Suppressor macrophage (primary cell): ENCODE measurements at places on chromosomes 7 and 10.

GRCh38 chr7:94509887-94510581 is 425 bp downstream of the CASD1 start:
- DNase-seq: peak; percentile 79

DNA sequence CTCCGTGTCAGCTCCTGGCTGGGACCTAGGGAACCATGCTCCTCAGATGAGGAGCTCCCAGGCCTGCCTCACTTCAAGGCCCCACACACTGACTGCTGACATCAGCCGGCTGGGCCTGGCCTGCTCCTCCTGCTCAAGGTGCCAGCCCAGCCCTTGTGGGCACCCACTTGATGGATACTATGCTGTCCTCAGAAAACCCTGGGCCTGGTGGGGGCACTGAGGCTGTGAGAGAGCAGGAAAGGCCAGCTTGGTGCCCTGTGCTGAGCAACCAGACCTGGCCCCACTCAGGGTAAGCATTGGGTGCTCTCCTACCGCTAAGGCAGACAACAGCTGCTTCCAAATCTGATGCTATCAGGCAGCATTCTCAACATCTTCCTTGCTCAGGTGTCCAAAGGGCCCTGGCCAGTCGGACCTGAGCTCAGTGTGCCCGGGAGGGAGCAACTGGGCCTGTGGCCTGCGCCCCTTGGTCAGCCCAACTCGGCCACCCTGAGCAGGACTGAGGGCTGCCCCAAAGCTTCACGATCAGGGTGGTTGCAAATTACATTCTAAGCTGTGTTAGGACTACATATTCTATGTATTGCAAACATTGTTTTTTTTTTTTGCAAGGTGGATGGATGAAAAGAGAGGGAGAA is 21.9 kb upstream of the ANTXRL start:
- DNase-seq: no peak

GRCh38 chr10:93992400-93993030 is 1.2 kb upstream of the PLCE1 start:
- DNase-seq: no peak

DNA sequence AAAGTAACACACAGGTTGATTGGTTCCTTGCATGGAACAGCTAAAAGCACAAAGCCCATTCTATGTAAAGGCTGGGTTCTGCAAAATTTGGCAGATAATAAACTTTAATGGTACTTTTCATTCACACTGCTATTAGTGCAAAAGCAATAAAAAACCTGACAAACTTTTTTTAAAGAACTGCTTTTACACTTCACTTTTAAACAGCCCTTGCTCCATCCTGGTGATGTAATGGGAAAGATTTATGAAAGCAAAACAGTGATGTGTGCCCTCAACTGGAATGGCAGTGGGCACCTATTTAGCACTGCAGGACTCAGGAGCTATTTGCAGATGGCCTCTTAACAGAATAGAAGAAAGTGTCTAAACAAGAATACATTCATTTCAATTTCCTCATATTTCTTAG is 44.9 kb downstream of the TSPAN12 start:
- no peak for DNase-seq

- DNase-seq: no peak
Measured at GRCh38 chr7:5621776-5622175, 159.7 kb downstream of the RNF216 start.

- DNase-seq: no peak
Measured at GRCh38 chr7:106199813-106200364, 84.9 kb downstream of the NAMPT start.

DNA sequence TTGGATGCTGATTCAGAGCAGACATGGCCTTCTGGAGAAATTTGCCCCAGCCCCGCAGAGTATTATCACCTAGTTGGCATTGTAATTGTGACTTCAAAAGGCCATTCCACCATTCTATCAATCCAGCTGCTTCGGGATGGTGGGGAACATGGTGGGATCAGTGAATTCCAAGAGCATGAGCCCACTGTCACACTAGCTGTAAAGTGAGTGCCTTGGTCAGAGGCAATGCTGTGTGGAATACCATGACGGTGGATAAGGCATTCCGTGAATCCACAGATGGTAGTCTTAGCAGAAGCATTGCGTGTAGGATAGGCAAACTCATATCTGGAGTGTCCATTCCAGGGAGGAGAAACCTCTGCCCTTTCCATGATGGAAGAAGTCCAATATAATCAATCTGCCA is 13.3 kb upstream of the TMEM248 start:
- no peak for DNase-seq

DNA sequence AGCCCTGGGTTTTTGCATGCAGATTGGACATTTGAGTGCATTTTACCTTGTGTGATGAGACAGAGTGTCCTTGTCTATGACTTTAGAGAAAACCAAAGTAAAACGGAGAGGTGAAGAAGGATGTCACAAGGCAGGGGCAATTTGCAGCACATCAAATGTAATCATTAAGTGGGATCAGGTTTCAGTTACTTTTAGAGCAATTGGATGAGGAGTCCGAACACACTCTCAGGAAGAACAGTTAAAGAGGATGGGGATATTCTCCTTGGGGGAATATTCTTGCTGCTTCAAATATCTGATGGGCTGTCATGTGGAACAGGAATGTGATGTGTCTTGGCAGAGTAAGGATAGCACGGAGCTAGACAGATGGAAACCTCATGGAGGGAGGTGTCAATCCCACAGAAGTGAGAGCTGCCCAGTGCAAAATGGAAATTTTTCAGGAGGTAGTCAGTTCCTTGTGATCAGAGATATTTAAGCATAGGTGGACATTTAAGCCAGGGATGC is 757 bp downstream of the RAB19 start:
- DNase-seq: no peak

- peak; percentile 23 for DNase-seq
Measured at GRCh38 chr7:107043491-107043890, 1.0 kb upstream of the PRKAR2B start.

- peak; percentile 77 for DNase-seq
Measured at GRCh38 chr10:80202934-80203834, 2.2 kb downstream of the ANXA11 start.

GRCh38 chr7:74654811-74655210 is 2.7 kb upstream of the GTF2I start:
- DNase-seq: no peak

DNA sequence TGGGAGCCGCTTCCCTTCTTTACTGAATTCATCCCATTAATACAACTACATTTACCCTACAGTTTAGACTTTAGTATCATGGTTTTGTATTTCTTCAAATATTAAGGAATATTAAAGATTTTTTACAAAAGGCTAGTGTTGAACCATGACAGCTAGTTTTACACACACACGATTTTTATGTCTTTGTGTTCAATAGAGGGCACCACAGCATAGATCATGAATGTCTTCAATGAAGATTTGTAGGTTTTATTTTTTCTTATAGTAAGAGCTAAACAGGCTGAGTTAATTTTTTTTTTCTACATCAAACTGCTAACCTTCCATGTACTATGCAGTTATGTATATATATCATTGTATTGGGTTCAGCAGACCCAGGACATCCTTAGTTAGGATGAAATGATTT is 76.9 kb downstream of the SNX10 start:
- DNase-seq: no peak

- DNase-seq: peak; percentile 52
Measured at GRCh38 chr10:122267849-122268737, 3.0 kb upstream of the BTBD16 start.

DNA sequence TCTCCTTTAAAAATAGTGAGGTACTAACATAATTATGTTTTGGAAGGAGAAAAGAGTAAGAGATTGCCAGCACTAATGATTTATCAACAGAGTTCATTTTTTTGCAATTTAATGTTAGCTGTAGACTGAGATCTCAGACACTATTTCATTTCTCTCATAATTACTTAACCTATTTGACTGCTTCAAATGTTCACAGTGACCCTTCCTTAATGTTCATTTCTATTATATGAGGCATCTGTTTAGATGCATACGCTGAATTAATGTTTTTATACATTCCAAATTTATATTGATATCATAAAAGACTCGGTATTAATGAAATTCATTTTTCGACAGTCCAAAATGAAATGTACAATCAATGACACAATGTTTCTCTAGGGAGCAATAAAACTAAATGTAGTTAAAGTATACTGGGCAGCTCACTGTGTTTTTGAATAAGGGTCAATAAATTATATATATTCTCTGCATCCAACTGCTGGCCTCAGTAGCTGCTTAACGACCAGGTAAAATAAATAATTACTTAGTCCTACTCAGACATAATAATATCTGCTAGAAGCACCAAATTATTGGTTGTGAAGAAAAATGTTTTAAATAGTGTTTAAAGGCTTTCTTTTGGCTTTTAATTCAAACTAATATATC is 373.4 kb downstream of the MAGI2 start:
- no peak for DNase-seq

GRCh38 chr7:139966949-139967348 is 95.8 kb downstream of the PARP12 start:
- no peak for DNase-seq

- DNase-seq: no peak
Measured at GRCh38 chr7:128120976-128121490, 89.8 kb upstream of the LRRC4 start.

DNA sequence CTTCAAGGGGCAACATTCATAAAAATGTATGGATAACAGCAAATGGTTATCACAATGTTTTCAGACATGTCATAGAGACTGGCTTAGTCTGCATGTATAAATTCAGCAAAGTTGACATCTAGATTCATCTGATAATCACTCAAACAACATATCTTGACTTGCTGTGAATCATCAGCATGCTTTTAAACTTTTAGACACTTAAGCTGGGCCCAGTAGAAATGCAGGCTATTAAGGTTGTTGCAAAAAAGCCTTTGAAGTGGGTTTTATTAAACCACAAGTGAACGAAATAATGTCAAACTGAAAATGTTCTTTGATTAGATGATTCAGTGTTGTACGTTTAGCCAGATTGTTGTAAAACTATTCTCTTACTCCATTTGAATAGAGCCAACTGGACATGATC is 759.6 kb downstream of the NXPH1 start:
- no peak for DNase-seq

DNA sequence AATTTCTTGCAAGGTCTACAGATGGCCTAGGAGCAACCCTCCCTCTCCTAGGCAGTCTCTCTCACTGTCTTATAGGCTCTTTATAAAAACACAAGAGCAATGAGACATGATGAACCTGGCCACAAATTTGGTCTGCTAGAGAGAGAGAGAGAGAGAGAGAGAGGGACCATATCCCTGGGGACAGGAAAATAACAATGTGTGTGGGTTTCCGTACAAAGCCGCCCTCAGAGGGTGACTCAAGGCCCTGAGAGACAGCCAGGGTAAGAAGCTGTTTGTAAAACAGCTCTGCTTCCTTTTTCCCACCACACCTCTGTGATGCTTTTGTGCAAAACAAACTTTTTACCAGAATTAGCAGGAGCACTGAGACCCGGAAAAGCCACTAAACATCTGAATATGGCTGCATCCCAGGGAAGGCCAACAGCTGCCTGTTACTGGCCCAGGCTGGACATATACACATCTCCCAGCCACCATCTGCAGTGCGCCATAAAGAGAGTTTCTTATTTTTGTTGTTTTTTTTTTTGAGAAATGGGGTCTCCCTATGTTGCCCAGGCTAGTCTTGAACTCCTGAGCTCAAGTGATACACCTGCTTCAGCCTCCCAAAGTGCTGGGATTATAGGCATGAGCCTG is 18.4 kb downstream of the GIMAP5 start:
- DNase-seq: peak; percentile 79

DNA sequence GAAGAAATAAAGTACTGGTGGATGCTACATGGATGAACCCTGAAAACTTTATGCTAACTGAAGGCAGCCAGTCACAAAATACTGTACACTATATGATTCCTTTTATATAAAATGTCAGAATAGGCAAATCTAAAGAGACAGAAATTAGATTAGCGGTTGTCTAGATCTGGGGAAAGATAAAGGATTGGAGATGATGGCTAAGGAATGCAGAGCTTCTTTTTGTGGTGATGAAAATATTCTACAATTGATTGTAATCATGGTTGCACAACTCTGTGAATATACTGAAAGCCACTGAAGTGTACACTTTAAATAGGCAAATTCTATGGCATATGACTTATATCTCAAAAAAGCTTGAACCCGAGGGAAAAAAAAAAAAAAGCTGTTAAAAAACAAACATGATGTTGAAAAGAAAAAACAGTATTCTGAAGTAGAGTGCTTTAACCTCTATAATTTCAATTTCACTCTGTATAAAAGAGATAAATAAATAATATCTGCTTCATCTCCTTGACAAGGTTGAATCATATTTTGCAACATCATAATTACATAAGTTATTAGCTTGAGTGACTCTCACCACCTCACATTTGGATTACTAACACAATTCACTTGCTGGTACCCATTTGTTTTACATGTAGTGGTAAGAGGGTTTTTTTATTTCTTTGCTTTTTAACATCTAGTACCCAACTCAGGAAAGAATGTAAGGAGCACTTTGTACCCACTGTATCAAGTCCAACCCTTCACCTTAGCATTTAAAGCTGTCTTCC is 2.8 kb upstream of the GNAI1 start:
- DNase-seq: no peak

GRCh38 chr7:135743907-135744731 is 4.5 kb downstream of the FAM180A start:
- DNase-seq: no peak

- peak; percentile 28 for DNase-seq
Measured at GRCh38 chr7:17668122-17668521, 272.2 kb downstream of the SNX13 start.

DNA sequence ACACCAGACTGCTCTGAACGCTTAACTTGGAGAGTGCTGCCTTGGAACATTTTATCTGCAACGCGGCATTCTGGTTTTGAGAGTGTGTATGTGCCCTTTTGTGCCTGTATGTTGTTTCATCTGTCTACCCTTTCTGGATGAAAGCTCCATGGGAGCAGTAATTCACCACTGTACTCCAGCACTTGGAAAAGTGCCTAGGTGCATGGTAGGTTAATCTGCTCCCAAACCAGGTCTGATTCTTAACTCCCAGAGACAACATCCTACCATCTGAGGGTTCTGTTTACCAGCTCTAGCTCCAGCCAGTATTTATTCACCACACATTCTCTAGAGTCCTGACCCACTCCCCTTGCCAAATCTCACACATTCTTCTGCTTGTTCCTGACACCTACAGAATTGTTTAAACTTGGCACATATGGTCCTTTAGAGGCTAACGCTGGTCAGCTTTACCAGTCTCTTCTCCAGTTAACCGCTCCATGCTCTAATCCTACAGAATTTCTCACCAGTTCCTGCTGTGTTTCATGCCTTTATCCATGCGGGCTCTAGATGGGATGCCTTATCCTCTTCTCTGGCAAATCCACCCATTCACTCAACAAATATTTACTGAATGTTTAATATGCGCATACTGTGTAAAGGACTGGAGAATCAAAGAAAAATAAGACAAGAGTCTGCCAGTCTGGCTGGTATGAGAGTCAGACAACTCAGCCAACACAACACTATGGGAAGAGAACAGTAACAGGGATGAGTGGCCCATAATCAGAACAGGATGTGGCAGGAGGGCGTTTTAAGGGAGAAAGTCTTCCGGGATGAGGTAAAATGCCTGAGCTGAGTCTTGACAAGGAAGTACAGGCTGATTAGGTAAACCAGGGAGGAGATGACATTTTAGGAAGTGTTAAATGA is 46.3 kb downstream of the MTPN start:
- DNase-seq: peak; percentile 43

DNA sequence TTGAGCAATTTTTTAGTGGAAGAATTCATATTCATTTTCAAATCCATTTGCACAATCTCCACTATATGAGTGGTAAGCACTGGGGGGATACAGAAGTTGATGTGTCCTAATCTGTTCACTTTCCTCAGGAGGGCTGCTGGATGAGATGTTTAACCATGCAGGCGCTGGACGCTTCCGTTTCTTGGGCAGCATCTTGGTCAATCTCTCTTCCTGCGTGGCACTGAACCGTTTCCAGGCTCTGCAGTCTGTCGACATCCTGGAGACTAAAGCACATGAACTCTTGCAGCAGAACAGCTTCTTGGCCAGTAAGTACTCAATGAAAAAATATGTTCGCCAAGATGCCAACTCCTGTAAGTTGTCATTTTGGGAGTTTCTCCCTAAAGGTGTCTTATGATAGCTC is 179.3 kb downstream of the ABCA13 start:
- DNase-seq: peak; percentile 60
